ENCODE measurements at places on chromosomes 6 and 20.

- DNase-seq = no peak
Measured at GRCh38 chr6:57075092-57075491, 14.9 kb upstream of the ZNF451 start.

- no peak for DNase-seq
Measured at GRCh38 chr20:46139266-46139889, 21.3 kb downstream of the CD40 start.

GRCh38 chr20:3890398-3890751 is 1.2 kb downstream of the PANK2 start:
- no peak for DNase-seq

- DNase-seq = peak; percentile 10
Measured at GRCh38 chr20:14336686-14337085, 726 bp downstream of the FLRT3 start.

DNA sequence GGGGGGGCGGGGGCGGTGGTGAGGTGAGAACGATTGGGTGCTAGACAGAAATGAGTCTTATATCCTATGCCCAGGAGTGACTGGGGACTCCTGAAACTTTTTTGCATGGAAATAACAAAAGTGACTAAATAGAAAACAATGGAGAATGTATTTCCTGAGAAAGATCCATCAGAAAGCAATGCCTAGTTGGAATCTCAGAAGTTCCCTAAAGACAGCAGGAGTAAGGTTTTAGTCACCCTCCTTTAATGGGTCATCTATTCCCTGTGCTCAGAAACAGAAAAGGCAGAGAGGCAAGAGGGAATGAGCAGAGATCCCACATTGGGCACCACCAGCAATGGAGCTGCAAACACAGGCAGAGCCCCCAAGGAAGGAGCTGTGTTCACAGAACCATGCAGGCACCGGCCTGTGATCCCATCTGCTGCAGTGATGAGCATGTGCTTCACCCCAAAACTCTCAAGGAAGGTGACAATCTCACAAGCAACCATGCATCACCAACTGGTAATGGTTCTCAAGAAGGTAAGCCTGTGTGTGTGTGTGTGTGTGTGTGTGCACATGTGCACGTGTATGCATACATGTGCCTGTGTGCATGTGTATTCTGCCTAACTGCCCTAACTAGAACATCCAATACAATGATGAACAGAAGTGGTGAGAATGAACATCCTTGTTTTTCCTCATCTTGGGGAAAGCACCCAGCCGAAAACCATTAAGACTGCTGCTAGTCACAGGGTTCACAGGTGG is 168.4 kb downstream of the WDR27 start:
- no peak for DNase-seq

DNA sequence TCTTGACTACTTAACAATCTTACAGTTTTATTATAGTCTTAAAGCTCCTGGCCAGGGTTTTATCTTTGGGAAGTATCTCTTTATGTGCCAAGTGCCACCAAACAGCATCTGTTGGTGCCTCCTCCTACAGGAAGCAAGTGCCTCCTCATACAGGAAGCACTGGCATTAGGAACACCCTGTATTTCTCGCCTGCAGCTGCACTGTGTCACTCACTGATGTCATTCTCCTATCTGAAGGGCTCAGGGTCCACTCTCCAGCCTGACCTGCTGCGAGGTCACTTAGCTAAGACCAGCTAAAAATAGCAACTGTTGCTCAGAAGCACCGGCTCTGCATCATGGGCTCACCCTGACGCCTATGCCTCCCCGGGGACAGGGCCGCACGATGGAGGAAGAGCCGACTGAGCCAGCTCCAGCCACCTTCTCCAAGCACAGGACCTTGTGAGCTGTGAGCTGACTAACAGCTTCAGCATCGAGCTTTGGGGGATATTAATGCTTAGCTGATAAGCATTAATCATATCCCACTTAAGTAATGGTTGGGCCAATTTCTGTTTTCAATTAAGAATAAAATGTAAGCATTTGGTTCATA is 66.3 kb upstream of the CD93 start:
- peak; percentile 90 for DNase-seq

DNA sequence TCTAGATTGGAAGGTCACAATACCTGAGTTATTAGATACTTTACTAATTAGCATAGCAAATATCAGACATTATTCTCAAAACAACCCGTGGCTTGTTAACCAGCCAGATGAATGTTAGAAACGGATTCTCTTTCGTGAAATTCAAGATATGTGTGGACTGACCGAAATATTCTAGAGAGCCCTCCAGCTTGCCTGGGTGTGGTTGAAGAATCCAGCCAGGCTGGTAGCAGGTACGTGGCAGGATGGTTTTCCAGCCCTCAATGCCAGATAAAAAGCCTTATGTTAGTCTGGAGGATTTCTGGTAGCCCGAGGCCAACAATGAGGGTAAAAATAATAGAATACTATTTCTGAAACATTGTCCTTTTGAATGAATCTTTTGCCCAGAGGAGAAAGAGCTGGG is 19.3 kb downstream of the ECT2L start:
- DNase-seq = no peak

- DNase-seq = no peak
Measured at GRCh38 chr20:45374101-45374467, 4.0 kb downstream of the TP53TG5 start.

DNA sequence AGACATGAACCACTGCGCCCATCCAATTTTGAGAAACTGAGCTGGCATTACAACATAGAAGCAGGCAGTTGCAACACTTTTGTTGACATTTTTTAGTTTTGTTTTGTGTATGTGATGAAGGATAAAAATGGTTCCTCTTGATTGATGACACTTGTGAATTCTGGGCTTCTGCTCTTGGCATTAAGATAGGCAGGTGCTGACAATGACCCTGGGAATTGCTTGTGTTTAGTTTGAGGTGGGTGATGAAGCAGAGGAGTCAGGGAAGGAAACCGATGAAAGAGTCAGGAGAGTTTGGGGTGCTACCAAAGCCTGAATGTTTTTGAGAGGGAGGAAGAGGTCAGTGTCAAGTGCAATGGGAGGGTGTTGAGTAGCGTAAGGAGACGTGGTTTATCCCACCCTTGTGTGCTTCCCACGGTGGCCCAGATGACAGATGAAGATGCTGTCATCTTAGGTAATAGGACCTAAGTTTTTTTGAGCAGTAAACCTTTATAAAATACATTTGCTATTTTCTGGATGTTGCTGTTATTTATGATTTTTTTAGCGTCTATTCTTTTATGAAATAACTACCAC is 19.4 kb downstream of the CDS2 start:
- no peak for DNase-seq

GRCh38 chr6:13273931-13274706 is 54.2 kb downstream of the TBC1D7 start:
- DNase-seq = no peak

GRCh38 chr6:53134601-53135235 is 13.9 kb downstream of the GCM1 start:
- DNase-seq = no peak

- no peak for DNase-seq
Measured at GRCh38 chr6:54244430-54244829, 63.8 kb upstream of the TINAG start.

DNA sequence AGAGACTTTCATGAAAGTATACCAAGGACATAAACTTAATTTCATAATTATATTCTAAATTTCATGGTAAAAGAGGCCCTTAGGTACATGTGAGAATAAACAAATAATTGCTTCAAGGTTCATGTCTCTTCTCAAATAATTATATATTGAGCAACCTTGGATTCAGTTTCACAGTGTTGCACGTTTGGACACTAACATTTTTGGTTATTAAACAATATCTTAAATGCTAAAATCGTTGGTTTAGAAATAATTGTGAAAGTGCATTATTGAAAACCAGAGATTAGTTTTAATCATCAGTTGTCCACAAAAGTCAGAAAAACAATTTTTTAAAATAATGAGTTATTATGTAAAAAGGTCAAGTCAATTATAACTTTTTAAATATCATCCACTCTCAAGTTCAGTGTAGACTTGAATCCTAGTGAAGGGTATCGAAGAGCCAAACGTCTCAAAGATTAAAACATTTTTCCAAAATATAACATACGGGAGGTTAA is 227.1 kb upstream of the DEFB112 start:
- no peak for DNase-seq

DNA sequence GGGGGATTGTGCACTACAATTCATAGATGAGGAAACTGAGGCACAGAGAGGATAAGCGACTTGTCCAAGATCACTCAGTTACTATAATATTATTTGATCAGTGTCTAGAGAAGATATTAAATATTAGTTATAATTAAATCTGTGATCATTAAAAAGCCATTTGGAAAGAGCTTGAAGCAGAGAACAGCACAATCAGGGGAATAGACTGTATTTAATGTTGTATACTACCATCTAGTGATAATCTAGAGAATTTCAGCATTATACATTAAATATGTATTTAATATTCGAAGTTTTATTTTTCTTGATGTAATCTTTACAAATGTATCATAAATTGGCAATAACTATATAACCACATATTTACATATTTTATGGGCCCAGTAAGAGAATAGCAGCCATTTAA is 20.1 kb upstream of the MTCL3 start:
- DNase-seq = no peak
